ENCODE measurements at places on chromosomes 7 and 10.

DNA sequence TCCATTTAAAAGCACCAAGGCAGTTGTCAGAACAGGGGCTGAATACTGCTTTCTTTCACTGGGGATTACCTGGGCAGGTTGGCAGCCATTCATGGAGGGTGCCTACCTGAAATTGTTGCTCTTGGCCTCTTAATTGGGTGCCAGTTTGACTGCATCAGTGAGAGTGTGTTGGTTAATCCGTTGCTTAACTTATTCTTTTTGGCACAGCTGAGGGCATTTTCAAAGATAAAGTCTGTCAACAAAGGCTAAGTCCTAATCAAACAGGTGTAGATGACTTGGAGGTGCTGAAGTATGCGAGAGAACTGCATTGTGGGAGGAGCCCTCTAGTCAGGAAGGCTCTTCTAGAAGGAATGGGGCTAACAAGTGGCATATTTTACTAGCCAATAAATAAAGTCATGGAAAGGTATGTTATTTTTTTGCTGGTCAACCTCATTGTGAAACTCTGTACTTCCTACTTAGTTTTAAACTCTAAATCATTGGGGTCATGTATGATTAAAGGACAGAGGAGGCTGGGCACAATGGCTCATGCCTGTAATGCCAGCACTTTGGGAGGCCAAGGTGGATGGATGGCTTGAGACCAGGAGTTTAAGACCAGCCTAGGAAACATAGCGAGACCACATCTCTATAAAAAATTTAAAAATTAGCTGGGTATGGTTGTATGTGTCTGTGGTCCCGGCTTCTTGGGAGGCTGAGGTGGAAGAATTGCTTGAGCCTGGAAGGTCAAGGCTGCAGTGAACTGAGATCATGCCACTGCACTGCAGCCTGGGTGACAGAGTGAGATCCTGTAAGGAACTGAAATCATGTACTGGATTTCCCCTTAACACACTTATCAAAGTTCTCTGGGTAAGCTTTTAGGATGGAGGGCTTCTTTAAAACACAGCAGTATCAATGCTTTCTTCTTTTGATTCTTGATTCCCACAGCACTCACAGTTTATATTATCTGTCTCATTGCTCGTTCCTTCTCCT lies 134.1 kb downstream of the LRMDA start:
- no peak for DNase-seq

DNA sequence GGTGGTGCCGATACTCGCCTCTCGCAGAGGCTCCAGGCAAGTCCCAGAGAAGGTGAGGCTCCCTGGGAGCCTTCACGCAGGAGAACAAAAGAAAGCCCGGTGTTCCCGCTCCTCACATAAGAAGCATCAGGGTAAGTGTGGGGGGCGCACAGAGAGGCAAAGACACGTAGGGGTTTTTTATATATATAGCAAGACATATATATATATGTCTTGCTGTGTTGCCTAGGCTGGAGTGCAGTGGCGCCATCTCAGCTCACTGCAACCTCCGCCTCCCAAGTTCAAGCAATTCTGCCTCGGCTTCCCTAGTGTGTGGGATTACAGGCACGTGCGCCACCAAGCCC lies 61.3 kb downstream of the PDIA4 start:
- DNase-seq: no peak

DNA sequence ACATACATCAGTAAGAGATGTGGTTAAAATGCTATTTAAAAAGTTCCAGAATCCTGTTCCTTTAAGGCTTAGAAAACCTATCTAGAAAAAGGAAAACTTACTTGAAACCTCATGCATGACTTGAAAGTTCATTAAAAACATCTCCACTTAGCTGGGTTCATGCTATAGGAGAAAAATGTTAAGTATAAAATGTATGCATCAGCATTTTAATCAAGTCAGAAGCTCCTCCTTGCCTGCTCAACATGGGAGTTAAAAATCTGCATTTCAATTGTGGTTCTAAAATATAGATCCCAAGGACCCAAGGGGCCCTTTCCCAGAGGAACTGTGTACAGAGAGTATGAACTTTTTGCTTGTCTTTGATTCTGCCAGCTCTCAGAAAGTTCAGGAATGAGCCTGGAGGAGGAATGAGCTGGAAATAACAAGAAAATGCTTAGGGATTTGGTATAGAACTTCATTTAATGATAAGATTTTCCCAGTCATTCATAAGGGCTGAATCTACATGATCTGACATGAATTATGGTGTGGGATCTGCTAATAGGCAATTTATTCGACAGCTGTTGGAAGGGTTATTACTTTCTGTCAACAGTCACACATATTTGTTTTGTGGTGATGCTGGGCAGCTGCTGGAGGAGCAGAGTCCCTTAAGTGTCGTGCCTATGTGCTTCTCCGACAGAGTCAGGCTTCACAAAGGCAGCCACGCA lies 85.6 kb upstream of the MTPN start:
- no peak for DNase-seq

- peak; percentile 27 for DNase-seq
Observed at GRCh38 chr10:5033061-5033778, 29.6 kb upstream of the AKR1C2 start.

GRCh38 chr10:8183241-8183704 lies 128.8 kb downstream of the GATA3 start:
- no peak for DNase-seq

GRCh38 chr7:135801045-135801693 lies 52.6 kb upstream of the FAM180A start:
- DNase-seq: peak; percentile 75

- DNase-seq: no peak
Observed at GRCh38 chr7:156777364-156778069, 115.5 kb downstream of the LMBR1 start.

DNA sequence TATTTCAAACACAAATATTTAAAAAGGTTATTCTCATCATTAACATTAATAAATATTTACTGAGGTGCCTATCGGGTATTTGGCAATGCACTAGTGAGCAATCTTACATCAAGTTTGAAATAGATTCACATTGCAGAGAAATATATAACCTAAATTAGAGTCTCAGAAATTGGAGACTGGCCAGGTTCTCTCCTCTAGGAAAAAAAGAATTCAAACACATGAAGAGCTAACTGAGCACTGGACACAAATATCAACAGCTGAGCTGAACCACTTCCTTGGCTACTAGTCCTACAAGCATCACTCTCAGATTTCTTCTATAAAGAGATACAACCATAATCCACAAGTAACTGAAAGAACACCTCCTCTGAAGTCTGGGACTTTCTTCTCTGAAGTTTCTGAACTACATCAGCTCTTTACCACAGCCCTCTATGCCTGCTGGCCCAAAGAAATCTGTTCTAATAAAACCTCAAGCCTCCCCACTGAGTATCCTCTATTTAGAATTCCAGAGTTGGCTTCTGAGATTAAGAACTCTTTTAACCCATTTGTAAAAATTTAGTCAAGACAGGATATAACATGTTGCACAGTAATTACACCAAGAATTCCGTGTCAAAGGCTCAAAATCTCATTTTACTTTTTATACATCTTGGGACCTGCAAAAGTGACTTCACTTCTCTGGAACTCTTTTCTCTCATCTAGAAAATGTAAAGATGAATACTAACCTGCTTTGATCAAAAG lies 45.2 kb downstream of the MTERF1 start:
- DNase-seq: no peak

GRCh38 chr7:129778770-129779601 lies 167.5 kb downstream of the NRF1 start:
- no peak for DNase-seq

DNA sequence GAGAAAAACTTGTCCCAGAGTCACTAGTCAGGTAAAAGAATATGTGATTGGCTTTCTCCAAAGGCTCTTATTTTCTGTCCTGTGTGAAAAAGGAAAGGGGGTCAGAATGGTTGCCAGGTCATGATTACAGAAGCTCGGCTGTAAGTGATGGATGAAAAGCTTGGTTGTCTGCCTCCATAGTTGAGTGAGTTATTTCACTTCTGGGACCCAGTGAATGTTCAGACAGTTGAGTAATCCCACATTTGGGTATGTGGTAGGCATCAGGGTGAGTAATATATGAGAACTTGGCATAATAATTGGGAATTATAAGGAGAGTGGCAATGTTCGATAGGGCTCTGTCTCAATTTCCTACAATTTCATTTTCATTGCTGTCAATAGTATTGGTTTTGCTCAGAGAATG lies 72.5 kb downstream of the BBS9 start:
- DNase-seq: no peak

DNA sequence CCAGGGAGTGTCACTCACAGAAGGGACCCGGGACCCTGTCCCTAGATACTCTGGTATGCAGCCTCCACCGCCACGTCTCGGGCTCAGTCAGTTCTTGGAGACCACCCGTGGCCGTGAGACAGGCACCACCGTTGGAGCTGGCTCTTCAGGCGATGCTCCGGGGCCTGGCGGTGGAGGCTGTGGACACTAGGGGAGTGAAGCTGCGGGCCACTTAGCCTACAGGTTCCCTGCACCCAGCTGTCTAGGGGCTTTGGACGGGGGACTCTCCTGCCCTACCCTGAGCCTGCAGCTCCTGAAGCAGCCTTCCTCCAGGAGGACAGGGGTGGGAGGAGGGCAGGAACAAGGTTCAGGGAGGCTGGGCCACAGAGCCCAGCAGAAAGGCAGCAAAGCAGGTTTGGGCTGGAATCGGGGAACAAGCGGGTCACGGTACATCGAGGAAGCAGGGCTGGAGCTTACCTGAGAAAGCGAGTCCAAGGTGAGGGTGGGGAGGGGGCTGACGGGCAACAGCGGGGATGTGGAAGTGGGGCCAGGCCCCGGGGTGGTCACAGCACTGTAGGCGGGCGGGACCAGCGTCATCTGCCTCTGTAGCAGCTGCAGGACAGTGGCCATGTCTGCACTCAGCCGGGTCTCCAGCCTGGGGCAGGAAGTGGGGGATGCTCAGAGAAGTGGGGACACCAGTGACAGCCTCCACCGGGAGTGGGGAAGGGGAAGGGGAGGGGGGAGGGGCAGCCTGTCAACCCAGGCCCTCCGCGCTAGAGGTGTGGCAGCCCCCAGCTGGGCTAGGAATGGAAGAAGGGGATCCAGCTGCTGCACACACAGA lies 31.5 kb downstream of the KCNH2 start:
- no peak for DNase-seq

- no peak for DNase-seq
Observed at GRCh38 chr10:6328699-6329423, 126.1 kb downstream of the PFKFB3 start.

- DNase-seq: no peak
Observed at GRCh38 chr10:64196638-64197315, 675.6 kb downstream of the REEP3 start.

- no peak for DNase-seq
Observed at GRCh38 chr10:12833451-12833850, 168.1 kb downstream of the CCDC3 start.

DNA sequence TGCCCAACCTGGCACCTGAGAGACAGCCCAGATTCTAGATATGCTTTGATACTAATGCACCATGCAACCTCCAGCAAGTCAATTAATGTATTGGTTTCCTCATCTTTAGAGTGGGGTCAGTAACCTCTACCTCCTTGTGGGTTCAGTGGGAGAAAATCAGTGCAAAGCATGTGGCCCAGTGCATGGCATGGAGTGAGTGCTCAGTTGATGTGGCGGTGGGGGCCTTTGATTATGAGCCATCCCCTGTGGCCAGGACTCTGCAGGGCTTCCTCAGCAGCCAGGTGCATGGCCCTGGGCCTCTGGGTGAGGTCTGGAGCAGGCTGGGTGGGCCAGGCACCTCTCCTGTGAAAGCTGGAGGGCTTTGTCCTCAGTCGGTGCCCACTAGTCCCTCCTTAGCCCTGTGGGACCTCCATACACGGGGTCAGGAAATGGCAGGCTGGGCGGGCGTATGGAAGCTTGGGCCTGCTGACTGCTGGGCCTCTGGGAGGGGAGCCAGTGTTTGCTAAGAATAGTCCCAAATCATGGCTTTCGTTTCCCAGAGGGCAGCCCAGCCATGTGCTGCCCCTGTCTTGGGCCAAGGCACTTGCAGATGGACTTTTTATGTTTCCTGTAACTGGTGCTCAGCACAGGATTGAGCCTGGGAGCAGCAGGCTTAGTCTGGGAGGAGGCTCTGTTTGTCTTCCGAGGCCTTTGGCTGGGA lies 3.4 kb downstream of the PALD1 start:
- DNase-seq: no peak

DNA sequence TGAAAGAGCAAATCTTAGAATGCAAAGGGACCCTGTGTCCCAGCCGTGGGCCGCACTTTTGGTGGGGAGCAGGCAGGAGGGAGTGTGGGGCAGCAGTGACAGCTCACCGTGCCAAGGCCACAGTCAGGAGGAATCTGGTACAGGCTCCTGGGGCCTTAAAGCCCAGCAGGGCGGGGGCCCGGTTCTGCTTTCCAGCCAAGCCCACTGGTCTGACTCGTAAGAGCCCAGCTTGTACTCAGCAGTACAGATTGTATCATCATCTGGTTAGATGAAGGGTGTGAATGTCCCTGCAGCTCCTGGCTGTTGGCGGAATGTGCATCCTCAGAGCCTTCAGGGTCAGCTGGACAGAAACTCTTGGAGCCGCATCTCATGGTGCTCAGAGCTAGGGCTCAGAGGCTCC lies 30.5 kb upstream of the TRIM8 start:
- DNase-seq: no peak

DNA sequence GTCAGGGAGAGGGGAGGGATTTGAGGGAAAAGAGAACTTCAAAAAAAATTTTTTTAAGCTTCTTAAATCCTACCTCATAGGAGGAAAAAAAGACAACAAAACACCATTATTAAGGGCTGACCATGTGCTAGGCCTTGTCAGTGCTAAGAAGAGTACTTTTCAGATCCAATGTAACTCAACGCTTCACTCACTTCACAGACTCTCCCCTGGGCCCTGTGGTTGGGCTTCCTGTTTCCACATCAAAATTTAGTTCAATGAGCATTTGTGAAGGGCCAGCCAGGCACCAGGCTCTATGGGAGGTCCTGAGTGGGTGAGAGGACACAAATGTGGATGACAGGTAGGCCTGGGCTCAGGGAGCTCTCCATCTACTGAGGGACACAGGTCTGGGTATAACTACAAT lies 249.8 kb downstream of the PTEN start:
- DNase-seq: no peak

DNA sequence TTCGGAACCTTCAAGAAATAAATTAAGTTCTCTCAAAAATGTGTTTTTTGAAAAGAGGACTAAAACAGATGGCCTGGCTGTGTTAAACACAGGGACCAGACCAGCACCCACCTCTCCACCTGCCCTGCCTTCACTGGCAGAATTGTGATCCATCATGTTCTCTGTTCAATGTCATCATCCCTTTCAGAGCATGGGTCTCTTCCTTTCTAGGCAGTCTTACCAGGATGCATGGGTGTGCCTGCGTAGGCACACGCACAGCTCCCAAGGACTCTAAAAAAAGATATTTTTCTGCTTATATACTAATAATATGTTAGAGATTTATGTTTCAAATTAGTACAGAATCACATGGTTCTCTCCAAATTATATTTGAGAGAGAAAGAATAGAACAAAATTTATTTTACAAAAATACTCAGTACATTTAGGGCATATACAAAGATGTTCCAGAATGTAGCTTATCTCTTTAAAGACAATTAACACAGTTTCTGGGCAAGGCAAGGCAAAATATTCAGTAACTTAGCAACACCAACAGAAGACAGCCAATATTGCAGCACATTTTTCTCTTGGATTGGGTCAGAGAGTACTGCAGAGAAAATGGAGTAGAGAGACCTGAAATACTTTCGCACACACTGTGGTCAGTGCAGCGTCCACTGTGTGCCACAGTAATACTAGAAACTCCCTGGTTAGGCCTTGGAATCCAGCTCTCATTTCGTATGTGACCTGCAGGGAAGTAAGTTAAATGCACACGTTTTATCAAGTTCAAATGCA lies 52.8 kb downstream of the EGFR start:
- no peak for DNase-seq

GRCh38 chr7:74461970-74462706 lies 8.4 kb downstream of the GTF2IRD1 start:
- DNase-seq: no peak

- DNase-seq: no peak
Observed at GRCh38 chr10:86033581-86033980, 333.0 kb downstream of the GRID1 start.

GRCh38 chr10:11011984-11012383 lies 5.7 kb upstream of the CELF2 start:
- no peak for DNase-seq
